ENCODE measurements at places on chromosomes 16 and 17.

GRCh38 chr17:12667299-12667958, 1.7 kb downstream of the MYOCD start:
- peak; percentile 89 for DNase-seq

DNA sequence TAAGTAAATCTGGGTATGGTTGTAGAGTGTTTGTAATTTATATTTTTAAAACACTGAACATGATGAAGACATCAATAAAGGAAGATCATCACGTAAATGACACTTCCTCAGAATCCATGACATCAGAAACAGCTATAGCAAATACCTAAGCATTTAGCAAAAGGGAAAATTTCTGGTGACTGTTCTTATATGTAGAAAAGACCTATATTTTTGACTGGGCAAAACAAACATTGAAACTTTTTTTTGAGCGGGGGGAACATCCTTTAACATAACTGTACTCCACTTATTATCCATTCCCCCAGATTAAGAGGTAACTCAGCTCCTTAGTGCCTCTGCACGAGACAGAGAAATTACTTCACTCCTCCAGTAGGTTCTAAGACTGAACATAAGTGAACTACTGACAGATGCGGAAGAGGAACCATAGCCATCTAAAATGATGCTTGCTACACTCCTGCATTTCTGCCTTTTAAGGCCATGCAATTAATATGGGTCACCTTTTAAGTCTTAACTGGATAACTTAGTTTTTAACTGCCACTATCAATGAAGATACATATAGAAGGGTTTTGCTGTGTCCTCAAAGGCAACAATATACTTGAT, 9.4 kb downstream of the CRYBA1 start:
- peak; percentile 30 for DNase-seq

DNA sequence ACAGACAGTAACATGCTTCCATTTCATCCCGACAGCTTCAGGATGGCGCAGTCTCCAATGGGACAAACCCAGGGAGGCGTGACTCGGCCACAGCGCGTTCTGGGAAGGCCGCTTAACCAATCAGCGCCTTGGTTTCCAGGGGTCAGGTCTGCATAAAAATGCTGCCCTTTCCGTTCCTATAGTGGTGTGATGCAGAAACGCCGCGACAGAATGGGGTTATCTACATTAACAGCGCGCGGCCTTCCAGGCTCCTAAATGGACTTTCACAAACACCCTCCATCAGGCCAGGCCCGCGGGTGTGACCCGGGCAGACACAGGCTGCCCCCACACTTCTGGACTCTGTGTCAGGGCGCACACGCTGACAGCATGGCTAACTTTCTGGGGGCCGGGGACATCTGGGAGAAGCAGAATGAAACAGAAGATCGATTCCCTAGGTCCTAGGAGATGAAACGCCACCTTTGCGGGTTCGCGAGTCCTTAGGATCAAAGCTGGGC, 792 bp downstream of the TMEM231 start:
- DNase-seq = peak; percentile 86

DNA sequence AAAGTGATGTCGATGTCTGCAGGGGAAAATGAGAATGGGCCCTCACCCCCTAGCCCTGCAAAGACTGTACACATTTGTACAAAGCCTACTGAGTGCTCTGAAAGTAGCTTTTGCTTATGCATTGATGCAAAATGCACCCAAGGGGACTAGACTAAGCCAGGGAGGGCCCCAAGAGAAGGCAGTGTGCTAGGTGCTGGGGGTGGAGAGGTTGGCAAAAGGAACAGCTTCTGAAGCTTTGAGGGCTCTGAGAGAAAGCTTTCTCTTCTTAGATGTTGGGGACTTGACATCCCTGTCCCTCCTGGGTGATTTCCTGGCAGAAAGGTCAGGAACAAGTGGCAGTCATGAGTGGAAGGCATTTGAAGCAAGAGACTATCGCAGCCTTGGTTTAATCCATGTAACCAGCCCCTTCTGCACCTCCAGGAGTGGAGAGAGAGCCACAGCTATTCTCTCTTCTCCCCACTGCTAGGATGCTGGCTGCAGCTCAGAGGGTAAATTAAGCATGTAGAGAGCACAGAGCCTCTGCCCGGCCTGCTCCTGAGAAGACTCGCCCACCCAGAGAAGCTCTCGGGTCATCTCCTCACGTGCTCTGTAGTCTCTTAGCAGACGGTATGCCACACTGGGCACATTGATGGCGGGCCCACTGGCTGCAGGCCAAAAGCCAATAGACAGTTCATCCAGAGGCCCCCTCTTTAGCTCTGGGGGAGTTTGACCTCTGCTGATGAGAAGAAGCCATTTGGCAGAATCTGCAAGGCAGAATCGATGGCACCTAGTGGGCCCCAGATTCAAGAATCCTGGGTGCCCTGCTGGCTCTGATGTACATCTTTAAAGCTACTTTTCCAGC, 221.4 kb downstream of the MSI2 start:
- DNase-seq = no peak

DNA sequence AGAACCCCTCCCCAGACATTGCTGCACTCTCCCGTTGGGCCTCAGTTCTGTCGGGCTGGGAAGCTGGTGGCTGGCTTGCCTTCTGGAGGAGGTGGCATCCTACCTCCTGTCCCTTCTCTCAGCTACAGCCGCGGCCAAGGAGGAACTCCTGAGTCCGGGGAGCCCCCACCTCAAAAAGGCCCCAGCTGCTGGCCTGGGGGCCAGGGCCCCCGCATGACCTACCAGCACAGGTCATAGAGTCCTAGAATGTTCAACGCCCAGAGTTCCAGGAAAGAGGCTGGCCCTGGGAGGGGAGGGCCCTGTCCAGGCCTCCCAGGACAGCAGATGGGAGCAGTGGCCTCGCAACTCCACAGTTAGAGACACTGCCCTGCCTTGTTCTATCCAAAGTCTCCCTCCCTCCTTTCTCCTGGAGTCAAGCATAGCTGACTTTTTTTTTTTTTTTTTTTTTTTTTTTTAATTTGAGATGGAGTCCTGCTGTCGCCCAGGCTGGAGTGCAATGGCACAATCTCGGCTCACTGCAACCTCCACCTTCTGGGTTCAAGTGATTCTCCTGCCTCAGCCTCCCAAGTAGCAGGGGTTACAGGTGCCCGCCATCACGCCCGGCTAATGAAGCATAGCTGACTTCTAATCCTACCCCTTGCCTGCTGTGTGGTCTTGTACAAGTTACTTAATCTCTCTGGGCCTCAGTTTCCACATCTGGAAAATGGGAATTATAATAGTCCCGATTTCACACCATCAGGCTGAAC, 7.1 kb downstream of the CARHSP1 start:
- no peak for DNase-seq

- DNase-seq = peak; percentile 23
Measured at GRCh38 chr17:9402590-9403199, 172.9 kb downstream of the STX8 start.

Data from IMR-90 (cell line).